Left lobe of liver (tissue), 2 donors: ENCODE measurements at places on chromosomes 6 and 20. TPM values are rescaled to one million over a fixed set of nuclear protein-coding genes. Genes with fewer than 3 reads are reported as not detected.

LAMA5 gene
- total RNA-seq = 112 TPM

HLA-DRB5 gene
- total RNA-seq = 2.1 TPM

WASF1 gene
- 3.7 TPM for total RNA-seq

NR2E1 gene
- total RNA-seq = not detected

RAB44 gene
- 0.08 TPM for total RNA-seq

RFX6 gene
- not detected for total RNA-seq

KIAA1755 gene
- 2.7 TPM for total RNA-seq

APOBEC2 gene
- total RNA-seq = not detected

BEND3 gene
- 0.75 TPM for total RNA-seq

FAM83D gene
- total RNA-seq = 2.9 TPM

OR12D3 gene
- total RNA-seq = not detected

CRYBG1 gene
- 7.2 TPM for total RNA-seq

SLC17A1 gene
- 8.7 TPM for total RNA-seq

GFRA4 gene
- total RNA-seq = not detected

SLC12A5 gene
- not detected for total RNA-seq

TREML2 gene
- total RNA-seq = 0.08 TPM

TCF21 gene
- 0.78 TPM for total RNA-seq

RPP40 gene
- 3.5 TPM for total RNA-seq
